ENCODE measurements at places on chromosomes 12 and 14.
A peak's percentile ranks its signal among the peaks of the same experiment; 100 is the strongest.

- no peak for DNase-seq
Observed at GRCh38 chr12:64097366-64098105, 124.6 kb downstream of the KICS2 start.

GRCh38 chr14:35352274-35353233 is 52.0 kb downstream of the NFKBIA start:
- DNase-seq, result no peak

DNA sequence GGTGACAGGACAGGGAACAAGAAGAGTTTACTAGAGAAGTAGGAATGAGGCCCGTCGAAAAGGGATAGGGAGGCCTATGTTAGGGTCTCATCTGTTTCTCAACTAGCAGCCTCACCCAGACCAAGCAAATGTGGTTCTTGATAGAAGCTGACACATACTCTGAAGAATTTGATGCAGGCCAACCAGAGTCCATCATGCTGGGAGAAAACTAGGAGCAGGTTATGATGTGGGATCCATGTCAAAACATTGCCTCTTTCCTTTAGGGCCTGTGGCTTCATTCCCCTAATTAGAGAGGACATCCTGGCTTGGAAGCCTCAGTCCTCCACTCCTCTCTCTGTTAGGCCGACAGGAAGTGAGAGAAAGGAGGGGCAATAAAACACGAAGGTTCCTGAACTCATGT is 122.8 kb downstream of the NTF3 start:
- DNase-seq, result no peak

- DNase-seq, result no peak
Observed at GRCh38 chr14:22767323-22767589, 768 bp downstream of the OXA1L start.

DNA sequence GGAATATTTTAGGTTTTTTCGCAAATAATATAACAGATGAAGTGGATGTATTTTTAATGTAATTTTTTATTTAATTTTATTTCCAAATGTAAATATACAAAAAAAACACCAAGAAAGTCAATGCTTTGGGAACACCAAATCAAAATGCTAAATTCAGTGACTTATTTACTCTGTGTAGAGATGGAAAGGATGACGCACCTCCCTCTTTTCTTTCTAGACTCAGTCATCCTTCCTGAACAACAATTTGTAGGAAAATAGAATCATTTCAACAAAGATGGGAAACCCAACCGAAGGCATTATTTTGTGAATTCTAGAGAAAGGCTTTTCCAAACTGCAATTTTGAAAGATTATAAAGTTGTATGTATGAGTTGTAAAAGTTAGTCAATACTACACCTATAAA is 57.7 kb downstream of the CCER1 start:
- no peak for DNase-seq

DNA sequence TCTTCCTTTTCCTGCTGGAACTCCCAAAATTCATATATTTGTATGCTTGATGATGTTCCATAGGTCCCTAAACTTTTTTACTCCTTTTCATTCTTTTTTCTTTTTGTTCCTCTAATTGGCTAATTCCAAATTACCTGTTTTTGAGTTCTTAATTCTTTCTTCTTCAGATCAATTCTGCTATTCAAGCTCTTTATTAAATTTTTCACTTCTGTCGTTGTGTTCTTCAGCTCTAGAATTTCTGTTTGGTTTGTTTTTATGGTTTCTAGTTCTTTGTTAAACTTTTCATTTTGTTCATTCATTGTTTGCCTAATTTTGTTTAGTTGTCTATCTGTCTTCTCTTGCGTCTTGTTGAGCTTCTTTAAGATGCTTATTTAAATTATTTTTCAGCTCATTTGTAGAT is 154.8 kb downstream of the TPH2 start:
- DNase-seq, result no peak

DNA sequence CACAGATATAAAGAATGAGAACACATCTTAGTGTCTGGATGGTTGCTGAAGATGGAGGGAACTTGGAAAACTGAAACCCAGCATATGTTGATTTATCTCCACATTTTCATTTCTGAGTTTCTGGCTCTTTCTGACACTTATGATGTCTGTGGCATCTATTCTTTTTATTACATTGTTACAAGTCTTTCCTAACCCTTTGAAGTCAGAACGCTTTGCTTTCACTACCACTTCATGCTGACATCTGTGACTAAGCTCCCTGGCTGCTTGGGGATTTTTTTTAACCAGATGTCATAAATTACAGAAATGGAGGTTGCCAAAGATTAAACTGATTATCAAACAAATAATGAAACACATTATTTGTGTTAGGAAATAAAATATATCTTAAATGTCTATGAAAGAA is 188.7 kb downstream of the KITLG start:
- no peak for DNase-seq

DNA sequence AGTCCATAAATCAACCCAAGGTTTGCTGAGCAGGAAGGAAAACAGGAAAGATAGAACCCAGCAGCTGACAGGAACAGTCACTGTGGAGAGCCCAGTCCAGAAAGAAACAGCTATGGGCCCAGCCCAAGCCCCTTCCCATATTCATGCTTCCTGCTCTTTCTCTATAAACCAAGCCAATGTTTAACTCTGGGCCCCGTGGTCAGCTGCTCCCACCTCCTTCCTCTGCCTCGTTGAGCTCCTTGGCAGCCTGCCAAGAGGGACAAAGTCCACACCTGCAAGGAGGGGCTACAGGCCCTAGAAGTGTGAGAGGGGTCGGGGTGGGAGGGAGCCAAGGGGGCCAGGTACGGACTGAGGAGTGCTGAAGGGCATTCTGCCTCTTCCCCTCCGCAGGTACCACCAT is 10.0 kb downstream of the SLC6A13 start:
- no peak for DNase-seq

- no peak for DNase-seq
Observed at GRCh38 chr12:95227818-95228356, 10.3 kb downstream of the VEZT start.

GRCh38 chr12:39369756-39370155 is 73.2 kb downstream of the KIF21A start:
- no peak for DNase-seq

DNA sequence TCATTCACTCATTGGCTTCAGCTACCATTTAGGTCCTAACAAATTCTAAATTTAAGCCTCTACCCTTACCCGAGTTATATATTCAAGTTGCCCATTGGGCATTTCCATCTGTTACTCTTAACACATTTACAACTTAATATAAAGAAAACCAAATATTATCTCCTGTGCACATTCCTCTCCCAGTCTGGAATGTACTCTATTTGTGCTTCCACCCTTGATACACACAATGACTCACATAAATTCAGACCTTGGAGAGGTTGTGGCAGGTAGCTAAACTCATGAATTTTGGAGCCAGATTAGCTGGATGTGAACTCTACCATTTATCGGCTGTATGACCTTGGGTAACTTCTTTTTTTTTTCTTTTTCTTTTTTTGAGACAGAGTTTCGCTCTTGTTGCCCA is 51.1 kb downstream of the BRMS1L start:
- peak; percentile 57 for DNase-seq

DNA sequence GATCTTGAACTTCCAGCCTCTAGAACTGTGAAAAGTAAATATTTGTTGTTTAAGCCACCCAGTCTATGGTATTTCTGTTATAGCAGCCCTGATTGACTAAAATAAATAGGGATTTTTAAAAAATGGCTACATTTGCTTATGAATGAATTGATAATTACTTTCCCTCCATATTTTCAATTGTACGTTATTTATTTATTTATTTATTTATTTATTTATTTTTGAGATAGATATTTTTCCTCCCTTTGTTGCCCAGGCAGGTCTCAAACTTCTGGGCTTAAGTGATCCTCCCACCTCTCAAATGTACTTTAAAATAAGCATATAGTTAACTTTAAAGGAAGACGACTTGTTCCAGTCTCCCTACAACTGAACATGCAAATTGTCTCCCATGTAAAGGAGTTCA is 76.0 kb upstream of the HMGA2 start:
- DNase-seq, result no peak

DNA sequence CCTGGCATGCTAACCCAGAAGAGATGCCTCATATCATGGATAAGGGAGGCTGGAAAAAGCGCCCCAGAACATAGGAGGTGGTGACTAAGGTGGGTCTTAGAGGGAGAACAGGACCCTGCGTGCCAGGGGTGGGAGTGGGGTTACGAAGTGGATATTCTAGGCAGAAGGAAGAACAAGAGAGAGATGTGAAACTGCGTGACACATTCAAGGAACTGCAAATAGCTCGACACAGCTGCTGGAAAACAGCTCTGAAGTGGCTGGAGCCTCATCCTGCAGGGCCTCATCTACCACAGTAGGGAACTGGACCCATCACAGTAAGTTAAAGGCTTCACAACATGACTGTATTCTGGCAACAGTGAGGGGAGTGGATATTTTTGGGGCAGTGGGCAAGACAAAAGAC is 61.1 kb downstream of the RNF34 start:
- DNase-seq, result no peak

DNA sequence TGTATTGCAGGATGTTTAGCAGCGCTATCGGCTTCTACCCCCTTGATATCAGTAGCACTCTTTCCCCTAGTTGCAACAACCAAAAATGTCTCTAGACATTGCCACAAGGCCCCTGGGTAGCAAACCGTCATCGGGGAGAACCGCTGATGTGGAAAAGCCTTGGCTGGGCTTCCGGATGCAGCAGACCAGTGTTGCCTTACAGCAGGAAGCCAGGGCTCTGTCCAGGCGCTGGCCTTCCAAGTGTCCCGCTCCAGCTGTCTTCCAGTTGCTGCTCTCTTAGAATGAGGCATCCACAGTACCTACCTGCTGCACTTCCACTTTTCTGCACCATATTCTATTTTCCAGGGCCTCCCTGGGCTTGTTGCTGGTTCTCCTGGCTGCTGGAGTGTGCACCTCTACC is 22.6 kb upstream of the SLC10A1 start:
- DNase-seq, result no peak

GRCh38 chr12:77001276-77001675 is 64.1 kb downstream of the E2F7 start:
- DNase-seq, result no peak

DNA sequence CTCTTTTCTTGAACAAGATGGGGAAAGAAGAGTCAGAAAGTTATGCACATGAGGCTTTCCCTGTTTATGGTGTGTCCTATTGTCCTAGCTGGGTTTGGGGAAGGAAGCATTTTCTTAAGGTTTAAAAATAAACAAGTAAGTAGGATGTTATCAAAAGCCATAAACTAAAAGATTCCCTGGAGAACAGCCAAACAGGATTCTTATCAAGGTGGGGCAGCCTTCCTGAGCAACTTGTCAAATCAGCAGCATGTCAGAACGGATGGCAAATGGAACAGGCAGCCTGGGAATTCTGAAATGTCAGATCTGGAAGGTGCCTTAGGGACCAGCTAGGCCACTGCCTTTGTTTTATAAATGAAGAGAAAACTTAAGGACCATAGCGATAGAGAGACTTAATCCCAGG is 152.2 kb upstream of the RGS6 start:
- no peak for DNase-seq

DNA sequence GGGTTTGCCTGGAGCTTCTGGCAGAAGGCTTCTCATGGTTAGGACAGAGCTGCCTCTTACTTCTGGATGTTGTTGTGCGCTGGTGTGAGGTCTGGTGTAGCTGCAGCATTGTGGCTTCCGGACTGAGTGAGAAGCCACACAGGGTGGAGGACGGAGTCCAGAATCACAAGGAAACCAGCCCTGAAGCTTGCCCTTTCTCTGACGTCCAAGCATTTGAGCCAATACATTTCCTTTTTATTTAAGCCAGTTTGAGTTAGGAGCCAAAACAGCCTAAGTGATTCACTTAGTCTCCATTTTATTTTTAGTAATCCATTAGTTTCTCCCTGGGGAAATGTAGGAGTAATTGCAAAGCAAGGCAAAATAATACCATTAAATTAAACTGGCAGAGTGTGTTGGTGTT is 402.4 kb upstream of the RGS6 start:
- DNase-seq, result no peak

Data from T47D (cell line).